Activated CD8-positive, alpha-beta memory T cell treated with anti-CD3 and anti-CD28 coated beads, Interleukin-2, amount 50 U/mL, for 48 hours (primary cell): ENCODE measurements at places on chromosomes 2 and 18.

- no peak for DNase-seq
Observed at GRCh38 chr2:235091421-235091820, 139.6 kb downstream of the SH3BP4 start.

DNA sequence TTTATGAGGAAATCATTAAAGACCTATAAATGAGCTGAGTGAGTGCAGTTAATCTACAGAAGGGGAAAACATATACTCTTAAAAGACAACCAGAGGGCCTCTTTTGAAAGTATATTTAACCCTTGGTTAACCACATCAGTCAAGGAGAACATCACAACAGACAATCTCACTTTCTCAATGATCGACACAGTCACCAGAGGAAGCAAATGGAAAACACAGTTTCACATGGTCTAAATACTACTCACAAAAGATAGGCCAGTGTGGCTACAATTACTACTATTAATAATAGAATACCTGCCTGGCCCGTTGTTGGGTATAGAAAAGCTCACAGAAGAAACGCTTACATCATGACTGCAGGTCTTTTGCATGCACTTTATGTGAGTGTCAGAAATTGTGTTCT is 426.2 kb downstream of the NCKAP5 start:
- no peak for DNase-seq

GRCh38 chr2:113877711-113878598 is 11.9 kb upstream of the ACTR3 start:
- no peak for DNase-seq

DNA sequence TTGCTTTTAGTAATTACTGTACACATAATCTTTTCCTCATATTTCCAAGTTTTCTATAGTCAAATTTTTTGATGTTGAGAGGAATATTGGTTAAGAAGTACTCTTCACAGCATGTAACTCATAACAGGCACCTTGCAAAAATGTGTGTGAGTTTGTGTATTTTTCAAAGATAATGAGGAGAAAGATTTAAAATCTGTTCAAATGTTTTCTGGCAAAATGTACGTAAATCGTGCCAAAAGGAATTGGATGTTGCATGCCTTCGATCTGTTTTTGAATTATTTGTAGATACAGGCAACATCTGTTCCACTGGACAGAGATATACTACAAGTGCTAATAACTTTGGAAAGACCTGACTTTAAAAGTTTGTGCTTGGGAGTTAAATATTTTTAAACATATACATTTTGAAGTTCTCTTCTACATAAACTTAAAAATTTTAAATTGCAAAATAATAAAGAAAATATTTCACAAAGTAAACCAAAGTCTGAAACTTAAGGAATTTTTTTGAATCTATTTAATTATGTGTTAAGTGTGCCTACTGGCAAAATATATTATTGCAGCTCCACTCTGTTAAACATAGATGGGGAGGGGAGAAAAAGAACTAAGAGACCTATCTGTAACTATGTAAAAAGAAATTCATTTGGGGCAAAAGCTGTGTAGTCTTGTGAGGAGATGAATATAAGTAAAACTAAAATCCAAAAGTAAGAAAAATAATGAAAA is 133.5 kb upstream of the UBE2E3 start:
- DNase-seq, result no peak

DNA sequence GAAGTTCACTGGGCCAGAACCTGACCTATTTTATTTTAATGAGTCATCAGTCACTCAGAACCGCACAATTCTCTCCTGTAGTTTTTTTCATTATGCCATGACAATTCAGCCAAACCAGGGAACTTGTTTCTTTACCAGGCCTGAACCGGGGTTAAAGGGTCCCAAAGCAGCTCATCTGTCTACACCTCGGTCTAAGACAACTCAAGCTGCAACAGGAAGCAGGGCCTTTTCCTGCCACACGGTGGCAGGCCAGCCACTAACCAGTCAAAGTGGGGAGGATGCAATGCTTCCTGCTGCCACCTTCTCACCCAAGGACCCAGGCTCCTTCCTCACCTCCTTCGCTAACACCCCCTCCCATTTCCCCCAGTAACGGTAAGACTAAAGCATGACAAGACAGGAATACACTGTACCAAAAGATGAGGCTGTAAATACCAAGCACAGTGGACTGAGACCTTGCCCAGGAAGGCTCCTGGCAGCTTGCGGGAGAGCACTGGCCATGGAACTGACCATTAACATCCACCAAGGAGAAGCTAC is 56.7 kb upstream of the ACKR3 start:
- peak; percentile 76 for DNase-seq

DNA sequence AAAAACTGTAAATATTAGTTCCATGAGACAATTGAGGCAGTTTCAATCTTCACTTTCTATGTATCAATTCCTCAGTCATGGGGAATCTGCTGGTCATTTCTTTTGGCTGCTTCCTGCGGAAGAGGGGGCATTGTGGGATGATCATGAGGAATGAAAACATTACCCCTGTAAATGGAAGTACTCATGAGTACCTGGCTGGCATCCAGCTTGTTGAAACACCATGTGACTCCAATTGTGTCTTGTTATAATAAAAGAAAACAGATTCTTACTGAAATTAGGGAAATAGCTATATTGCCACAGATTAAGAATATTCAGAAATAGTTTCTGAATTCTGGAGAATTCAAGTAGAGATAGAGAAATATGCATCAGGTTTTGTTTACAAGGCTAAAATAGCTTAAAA is 41.6 kb upstream of the GPR39 start:
- DNase-seq, result no peak

- no peak for DNase-seq
Observed at GRCh38 chr2:102376052-102376591, 20.5 kb downstream of the IL18R1 start.

GRCh38 chr2:84855731-84856130 is 25.2 kb downstream of the TRABD2A start:
- DNase-seq, result peak; percentile 50

GRCh38 chr2:207282916-207283315 is 117.2 kb upstream of the KLF7 start:
- DNase-seq, result no peak

- DNase-seq, result no peak
Observed at GRCh38 chr2:94890234-94890633, 19.0 kb downstream of the TEKT4 start.

GRCh38 chr2:157194097-157194688 is 63.3 kb upstream of the GALNT5 start:
- no peak for DNase-seq

DNA sequence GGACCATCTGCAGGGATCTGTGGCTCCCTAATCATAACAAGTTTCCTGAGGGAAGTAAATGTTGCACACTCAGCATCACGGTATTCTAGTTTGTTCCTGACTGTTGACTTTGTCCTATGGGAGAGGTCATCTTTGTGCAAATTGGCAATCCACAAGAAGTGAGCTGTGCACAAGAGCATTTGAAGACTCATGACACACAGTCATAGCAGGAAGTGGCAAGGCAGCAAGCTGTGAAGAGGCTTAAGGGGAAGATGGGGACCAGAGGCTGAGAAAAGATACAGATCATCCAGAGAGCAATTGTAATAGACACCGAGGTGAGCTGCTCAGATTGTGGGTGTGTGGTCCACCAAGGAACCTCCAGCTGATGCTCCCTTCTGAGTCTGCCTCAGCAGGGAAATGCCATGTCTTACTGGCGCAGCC is 2.7 kb downstream of the TNP1 start:
- DNase-seq, result no peak

DNA sequence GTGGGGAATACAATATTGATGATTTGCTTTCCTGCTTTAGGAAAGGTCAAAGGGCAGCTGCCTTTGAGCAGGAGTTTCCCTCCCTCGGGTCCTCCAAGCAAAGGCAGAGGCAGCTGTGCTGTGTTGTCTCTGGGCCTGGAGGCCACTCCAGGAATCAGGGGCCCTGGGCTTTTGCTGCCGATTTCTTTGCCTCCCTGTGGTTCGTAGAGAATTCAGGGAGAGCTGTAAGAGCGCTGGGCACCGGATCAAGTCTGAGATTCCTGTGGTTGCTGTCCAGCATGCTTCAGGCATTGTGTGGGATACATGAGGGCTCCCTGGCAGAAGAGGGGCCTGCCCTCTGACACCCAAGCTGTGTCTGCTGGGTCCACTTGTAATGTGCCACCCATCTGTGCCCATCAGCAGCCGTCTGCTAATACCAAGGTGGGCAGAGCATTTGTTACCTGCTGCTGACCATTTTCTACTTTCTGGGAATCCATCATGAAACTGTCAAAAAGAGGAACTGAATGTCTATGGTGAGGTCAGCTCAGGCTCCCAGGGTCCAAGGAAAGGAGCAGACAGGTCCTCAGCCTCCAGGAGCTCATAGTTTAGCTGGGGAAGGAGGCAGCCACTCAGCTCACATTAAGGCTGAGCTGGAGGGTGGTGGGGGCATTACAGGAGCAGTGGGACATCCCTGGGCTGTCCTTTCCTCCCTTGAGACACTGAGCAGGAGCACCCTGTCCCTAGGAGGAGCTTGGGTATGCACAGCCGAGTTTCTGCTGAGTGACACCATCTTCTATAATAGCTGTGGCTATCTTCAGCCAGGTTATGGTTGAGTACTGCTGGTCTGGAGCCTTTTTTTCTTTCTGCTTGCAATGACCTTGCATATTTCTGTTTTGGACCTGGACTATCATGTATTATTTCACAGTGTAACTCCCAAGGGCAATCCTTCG is 68.5 kb downstream of the CTIF start:
- DNase-seq, result no peak

- DNase-seq, result no peak
Observed at GRCh38 chr18:35466334-35466733, 31.4 kb downstream of the INO80C start.

DNA sequence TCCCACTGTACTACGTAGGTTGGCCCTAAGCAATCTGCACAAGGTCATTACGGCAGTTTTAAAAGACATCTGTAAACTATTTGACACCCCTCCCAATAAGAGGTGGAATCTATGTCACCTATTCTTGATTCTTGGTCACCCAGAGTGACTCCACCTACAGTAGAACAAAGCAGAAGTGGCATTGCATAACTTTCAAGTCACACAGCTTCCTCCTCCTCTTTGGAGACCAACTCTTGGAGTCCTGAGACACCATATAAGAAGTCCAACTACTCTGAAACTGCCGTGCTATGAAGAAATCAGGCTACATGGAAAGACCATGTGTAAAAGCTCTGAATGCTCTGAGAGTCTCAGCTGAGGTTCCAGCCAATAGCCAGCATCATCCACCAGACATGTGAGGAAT is 253.5 kb upstream of the CDH20 start:
- DNase-seq, result no peak
